Neural crest cell (in vitro differentiated cells): ENCODE measurements at places on chromosomes 2 and 18.
A peak's percentile ranks its signal among the peaks of the same experiment; 100 is the strongest.

- DNase-seq: no peak
Measured at GRCh38 chr2:75381032-75381431, 179.7 kb downstream of the EVA1A start.

DNA sequence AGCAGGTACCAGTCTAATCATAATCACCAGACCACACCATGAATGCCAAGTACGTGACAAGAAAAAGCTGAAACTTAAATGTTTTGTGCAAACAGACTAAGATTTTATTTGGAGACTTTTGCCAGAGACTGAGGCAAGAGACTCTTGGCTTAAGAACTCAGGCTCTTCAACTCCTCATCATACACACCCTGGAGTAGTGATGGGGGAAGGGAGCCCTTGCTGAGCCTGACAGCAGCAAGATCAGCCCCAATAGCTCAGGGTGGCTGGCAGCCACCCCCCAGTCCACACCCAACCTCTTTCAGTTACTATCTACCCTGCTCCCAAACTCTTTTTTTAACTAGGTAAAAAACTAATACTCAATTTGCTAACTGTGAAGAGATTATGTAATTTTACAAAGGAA lies 114.8 kb downstream of the CCBE1 start:
- DNase-seq: no peak

DNA sequence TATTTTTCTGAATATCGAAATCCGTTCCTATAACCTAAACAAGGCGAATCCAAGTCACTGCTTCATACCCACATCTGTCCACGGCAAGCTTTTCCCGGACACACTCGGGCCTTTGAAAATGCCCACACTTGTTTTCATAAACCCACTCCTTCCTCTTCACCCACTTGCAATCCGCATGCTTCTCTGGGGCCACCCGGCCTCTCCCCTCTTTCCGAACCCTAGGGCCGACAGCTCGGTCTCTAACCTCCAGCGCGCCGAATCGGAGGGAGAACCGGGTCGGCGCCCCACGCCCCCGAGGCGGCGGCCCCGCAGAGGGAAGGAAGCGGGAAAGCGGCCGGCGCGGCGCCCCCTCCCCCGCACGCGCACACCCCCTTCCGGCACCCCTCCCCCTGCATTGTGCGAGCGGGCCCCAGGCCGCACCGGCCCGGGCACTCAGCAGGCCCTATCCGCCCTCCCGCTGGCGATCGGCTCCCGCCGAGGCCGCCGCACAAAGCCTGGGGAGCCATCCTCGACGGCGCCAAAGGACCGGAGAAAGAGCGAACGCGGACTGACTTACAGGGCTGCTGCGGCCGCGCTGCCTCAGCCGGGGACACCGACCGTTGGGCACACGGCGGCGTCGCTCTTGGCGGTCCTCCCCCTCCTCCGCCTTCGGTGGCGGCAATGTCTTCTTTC lies 467 bp downstream of the PUM2 start:
- DNase-seq: peak; percentile 60

DNA sequence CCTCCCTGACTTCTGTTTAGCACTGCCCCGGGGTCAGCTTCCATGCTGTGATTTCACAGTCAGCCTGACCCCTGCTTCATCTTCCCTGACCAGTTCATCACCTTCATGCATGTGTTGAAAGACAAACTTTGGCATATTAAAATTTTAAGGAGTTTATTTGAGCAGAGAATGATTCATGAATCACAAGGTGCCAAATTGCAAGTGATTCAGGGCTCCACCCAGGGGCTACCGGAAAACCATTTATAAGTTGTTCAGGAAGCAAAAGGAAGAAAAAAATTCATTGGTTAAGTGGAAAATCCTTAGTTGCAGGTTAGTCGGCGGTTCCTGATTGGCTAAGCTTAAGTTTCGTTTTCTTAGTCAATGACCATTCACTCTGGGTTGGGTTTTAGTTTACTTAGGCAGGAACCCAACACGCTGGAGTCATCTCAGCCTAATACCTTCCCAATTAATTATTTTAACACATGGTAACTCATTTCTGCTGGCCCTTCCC lies 10.6 kb downstream of the IL1F10 start:
- no peak for DNase-seq

DNA sequence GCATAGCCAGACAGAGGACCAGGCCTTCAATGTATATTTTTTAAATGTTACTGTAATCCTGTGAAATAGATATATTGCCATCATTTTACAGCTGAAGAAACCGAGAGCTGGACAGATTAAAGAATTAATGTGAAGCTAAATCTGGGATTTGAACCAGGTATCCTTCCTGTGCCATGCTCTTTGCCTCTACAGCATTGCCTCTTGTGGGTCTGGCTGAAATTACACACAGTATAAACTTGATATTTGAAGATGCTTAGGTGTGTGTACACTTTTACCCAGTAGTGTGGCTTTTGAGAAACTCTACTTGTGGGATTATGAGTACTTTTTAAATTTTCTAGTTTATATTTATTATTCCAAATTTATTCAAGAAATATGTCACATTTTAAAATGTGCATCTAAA lies 264.5 kb downstream of the CNTNAP5 start:
- DNase-seq: no peak

GRCh38 chr18:30828700-30829099 lies 213.8 kb downstream of the DSC3 start:
- DNase-seq: no peak

- no peak for DNase-seq
Measured at GRCh38 chr2:43542285-43542933, 53.4 kb downstream of the THADA start.

GRCh38 chr2:68441179-68441993 lies 25.7 kb downstream of the FBXO48 start:
- peak; percentile 88 for DNase-seq

DNA sequence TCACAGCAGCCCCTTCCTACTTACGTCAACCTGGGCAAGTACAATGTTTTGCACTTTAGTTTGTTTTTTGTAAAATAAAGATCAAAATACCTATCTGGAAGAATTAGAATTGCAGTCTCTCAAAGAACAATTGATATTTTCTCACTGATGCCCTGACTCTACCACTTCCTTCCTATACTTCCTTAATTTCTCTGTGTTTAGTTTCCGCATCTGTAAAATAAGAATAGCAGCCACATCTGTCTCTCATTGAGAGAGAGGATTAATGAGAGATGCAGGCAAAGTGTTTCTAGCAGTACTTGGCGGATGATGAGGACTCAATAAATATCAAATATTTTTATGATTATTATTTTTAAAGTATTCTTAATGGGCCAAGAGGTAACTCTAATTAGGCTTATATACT lies 122.6 kb upstream of the PIEZO2 start:
- DNase-seq: no peak

DNA sequence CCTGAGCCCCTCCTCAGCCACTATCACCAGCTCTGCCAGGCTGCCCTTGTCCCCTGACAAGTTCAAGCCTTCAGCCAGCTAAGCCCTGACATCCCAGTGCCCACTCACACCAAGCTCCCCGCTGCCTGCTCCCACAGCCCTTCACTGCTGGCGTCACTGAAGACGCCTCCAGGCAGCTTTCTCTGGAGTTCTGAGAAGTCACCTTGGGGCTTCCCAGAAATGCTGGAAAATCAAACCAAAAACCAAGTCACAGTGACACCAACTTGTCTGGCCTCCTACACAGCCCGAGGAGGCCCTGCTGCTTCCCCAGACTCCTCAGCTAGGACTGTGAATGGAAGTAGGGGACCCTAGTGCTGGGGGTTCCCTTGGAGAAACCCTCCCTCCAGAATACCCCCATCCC lies 2.2 kb upstream of the TNS1 start:
- no peak for DNase-seq

DNA sequence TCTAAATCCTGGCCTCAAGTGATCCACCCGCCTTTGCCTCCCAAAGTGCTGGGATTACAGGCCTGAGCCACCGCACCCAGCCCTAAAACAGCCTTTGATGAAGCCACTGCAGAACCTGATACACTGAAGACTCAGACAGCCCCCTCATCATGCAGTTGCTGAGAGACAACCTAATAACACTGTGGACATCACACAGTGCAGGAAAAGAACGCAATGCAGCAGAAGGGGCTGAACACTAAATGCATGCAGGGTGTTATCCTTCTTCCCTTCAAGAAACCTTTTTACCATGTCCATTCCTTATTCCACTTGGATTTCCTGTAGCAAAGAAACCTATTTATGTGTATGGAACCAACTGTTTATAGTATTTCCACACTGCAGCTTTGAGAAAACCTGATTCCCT lies 35.7 kb downstream of the MGAT4A start:
- DNase-seq: no peak

DNA sequence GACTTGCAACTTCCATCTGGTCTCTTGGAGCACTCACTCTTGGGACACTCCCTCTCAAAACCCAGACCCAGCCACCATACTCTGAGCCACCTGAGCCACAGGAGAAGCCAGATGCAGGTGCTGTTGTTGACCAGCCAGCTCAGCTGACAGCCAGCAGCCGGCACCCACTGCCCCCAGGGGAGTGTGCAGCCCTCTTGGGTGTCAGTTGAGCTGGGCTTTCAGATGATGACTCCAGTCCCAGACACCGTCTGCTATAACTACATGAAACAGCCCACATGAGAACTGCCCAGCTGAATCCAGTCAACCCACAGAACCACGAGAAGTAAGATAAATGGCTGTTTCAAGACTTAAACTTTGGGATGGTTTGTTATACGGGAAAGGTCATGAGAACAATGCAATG lies 10.7 kb upstream of the IGFBP2 start:
- no peak for DNase-seq

GRCh38 chr2:200713704-200714064 lies 98.0 kb upstream of the BZW1 start:
- DNase-seq: no peak

DNA sequence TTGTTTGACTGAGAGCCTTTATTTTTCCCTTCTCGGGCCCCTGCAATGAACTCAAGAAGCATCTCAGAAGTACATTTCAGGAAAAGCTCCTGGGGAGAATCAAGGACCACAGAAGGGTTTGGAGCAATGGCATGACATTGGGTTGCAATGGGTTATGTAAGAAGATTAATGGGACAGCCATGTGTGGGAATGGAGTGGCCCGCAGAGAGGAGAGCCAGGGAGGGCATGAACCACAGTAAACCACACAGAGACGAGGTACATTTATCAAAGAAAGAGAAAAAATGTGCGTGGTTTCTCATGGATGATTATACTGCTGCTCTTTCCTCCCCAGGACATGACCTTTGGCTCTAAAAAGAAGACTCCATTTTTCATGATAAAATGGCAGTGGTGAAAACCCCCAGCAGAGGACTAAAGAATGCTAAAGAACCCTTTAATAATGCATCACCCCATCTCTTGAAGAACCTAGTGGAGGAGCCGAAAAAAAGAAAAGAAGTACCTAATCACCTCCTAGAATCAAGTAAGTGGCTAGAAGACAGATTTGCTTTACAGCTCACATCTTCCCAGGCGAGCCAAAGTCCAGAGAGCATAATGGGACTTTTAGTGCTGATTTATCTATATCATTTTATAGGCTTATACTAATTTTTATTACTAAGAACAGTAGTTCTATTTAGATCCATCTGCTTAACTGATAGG lies 1.7 kb downstream of the CFAP221 start:
- DNase-seq: no peak

DNA sequence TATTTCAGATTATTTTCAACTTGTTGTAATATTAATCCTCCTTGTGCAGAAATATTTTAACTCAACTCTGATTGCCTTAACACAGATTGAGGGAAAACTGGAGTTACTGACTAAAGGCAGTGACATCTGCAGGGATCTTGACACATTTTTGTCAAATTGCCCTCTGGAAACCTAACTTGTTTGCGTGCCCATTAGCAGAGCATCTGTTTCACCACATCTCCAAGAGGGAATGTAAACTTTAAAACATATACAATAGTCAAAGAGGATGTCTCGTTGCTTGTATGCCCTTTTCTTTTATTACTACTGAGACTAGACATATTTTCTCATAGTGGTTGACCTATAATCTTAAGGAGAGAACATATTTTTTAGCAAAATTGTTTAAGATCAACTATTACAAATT lies 14.2 kb downstream of the INPP1 start:
- DNase-seq: no peak

DNA sequence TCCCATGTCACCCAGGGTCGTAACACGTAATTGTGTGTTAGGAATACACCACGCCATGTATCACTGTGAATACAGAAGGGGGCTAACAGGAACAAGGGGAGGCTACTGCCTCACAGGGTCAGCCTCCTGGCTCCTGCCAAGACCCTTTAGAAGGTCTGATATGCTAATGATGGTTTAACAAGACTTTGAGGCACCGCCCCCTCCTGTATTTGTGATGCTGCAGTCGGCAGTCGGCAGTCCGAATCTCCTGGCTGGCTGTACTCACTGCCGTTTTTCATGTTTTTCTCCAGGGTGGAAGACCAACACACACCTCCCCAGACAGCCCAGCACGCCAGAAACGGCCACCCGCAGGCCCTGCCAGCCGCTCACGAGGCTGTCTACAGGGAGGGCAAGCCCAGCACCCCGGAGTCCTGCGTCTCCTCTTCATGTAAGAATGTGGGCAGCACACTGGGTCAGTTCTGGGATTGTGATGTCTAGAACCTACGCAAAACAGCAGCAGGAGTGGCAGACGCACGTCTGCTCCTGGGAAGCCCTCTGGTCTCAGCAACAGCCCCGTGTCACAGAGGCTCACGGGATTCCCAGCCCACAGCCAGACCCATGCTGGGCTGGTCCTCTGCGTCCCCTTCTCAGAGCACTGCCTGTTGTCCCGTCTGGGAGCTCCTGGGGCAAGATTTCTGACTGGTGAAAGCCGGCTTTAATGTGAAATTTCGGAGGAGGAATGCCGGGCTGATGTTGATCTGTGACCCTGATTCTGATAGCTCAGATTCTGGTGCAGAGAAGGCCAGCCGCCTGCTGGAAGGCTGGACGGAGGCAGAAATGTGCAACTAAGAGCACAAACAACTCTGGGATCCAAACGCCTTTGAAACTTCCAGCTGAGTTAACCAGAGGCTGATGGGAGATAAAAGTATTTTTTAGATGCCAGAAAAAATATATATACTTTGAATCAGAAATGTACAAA lies 39.7 kb upstream of the B3GNT7 start:
- no peak for DNase-seq

DNA sequence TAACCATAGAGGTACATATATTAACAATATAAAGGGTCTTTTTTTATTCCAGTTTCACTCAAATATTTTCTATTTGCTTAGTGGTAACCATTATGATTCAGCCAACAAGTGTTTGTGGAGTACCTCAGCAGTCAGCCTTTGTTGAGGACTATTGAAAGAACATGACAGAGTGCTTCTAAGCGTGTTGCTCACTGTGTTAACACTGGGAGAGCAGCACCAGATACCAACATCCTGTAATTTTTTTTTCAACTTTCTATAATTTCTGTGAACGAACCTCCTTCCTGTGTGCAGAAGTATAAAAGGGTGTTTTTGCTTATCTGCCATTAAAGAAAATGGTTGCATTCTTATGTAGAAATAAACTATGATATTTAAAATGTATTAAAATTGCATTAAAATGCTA lies 239.0 kb downstream of the PHLPP1 start:
- no peak for DNase-seq
